Mammary epithelial cell (primary cell): ENCODE measurements at places on chromosomes 3 and 15.

- DNase-seq: no peak
Observed at GRCh38 chr3:66492071-66492470, 8.8 kb downstream of the LRIG1 start.

DNA sequence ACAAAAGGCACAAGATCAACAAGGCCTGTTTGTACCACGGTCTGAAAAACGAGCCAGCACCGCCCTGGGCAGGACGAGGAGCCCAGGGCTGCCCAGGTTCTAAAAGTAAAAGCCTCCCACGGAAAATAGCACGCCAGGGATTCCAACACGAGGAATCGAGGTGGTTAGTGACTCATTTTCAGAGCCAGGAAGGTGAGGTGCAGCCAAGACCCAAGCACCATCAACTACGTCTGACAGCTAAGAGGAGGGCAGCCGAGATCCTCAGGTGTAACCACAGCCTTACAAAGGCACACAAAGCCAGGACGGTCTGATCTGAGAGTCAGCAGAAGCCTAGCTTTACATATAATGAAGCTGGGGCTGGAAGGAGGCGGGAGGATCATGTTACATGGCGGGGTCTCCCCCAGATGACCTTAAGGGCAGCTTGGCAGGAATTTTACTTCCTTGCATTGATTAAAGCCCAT lies 52.5 kb downstream of the ATP10A start:
- DNase-seq: no peak

GRCh38 chr3:42900226-42901072 lies 5.5 kb upstream of the ZNF662 start:
- peak; percentile 42 for DNase-seq

DNA sequence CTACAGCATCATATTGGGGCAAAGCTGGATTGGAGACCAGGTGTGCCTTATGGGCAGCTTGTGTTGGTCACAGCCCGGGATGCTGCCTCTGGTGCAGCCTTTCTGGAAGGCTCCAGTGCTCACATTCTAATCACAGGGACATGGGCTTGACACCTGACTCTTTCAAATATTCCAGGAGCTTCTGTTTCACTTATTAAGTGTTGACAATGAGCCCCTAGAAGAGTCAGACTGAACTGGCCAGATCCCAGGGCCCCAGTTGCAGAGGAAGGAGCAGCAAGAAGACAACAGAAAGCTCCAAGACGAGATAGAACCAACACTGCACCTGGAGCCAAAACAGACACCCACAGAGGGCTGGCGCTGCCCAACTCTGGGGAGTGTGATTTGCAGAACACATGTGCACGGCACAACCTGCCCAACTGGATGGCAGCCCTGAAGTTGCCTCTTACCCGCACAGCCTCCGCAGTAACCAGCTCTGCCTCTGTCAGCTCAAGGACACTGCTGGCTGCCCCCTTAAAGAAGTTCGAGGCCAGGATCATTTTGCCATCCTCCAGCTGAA lies 30.3 kb downstream of the ALDH1L1 start:
- DNase-seq: no peak

GRCh38 chr15:47486040-47486439 lies 231.3 kb upstream of the SEMA6D start:
- DNase-seq: no peak

DNA sequence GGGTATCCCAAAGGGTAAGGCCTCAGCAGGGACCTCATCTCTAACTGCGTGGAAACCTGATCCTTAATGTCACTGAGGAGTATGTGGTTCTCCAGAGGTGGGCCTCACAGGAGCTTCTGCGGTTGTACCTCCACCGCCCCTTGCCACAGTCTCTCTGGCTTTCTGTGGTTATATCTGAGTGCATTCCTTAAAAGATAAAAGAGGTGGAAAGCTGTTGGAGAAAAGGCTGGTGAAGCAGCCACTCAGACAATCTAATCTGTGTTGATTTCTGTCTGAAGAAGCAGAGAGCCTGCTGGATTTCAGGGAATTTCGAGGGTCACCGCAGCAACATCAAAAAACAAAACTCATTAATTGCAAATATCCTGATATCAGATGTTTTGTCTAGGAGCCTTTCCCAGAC lies 51.4 kb downstream of the SEMA6D start:
- no peak for DNase-seq

DNA sequence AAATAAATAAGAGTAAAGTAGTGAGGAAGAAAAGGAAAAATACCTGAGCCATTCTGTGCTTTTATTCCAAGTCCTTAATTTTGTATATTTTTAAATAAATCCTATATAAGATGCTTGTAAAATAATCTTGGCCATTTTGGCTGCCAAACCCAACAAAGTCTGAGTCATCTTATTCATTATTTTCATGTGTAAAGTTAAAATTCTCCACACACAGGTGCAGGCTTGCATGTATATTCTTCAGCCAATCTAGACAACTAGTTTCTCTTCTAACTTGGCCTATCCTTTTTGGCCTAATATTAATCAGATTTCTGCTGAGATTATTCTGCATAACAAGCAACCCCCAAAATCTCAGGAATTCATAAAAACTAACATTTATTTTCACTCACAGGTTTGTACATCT lies 189.8 kb upstream of the ATP11B start:
- no peak for DNase-seq

GRCh38 chr3:8954938-8955763 lies 8.1 kb downstream of the RAD18 start:
- peak; percentile 43 for DNase-seq

DNA sequence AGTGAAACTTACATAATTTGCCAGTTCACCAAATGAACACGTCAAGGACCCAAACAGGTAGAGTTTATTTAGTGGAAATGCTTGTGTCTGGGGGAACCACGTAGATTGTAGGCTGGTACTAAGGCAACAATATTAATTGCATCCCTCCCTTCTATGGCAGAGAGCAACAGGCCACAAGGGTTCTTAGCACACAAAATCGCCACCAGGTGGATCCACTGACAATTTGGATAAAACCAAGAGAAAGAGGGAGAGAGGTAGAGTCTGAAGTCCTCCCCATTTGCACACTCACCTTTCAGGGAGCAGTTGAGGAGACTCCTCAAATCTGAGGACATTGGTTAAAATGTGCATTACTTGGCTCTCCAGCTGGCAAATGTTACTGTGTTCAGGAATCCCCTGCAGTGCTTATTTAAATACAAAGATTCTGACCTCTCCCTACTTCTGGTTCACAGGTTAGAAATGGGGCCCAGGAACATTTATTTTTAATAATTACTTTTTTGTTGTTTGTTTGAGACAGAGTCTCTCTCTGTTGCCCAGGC lies 181.0 kb upstream of the FEZF2 start:
- no peak for DNase-seq

DNA sequence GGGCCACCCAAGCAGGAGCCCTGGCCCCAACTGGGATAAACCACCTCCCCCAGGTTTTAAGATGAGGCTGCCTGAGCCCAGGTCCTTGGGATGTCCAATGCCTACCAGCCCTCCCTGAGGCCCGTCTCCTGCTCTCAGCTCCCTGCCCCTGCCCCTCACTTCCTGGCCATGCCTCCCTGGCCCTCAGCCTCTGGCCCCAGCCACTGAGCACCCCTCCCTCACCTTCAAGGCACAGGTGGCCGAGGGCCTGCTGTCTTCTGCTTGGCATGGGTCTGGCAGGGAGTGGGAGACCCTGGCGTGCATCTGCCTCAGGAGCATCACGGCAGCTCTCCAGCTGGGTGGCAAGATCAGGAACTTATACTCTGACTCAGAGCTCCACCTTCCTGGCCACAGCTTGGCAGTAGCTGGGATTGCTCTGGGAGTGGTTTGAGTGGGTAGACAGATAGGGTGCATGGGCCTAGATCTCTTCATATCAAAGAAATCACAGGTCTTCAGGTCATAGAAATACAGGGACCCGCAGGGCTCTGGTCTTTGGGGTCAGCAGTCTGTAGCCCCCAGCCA lies at the start of gene PLA2G4E:
PLA2G4E (minus strand) TSS at position 330 of the 561 bp plus-strand sequence; CDS start at position 318, 12 bp downstream.
- peak; percentile 47 for DNase-seq

DNA sequence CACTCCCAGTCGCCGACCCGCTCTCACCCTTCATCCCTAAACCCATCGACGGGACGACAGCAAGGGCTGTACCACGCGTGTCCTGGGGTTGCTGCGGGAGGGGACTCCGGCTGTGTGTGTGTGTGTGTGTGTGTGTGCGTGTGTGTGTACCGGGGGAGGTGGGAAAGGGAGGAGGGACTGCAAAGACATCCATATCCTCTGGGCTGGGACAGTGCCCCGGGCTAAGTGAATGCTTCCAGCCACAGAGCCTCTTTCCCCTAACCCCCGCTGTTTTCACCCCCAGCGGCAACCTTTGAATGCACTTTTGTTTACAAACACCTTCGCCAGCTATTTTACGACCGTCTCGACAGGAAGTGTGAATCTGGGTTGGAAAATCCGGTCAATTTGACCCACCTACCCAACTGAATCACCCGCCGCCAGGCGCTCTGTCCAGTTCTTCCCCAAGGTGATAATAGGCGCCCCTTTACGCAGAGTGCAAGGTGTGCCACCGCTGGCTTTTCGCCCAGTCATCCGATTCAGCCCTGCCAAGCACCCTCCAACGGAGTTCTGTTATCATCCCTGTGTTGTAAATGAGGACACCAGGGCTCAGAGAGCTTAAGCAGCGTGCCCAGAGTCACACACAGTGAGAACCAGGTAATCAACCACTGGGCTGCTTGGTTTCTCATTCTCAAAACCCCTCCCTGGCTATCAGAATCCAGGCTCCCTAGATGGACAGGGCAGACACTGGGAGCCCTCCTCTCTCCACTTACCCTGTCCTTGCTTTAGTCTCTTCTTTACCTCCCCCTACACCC lies 739 bp upstream of the AMOTL2 start:
- DNase-seq: peak; percentile 74

- DNase-seq: no peak
Observed at GRCh38 chr3:103532986-103533385, 1098.2 kb downstream of the ZPLD1 start.

DNA sequence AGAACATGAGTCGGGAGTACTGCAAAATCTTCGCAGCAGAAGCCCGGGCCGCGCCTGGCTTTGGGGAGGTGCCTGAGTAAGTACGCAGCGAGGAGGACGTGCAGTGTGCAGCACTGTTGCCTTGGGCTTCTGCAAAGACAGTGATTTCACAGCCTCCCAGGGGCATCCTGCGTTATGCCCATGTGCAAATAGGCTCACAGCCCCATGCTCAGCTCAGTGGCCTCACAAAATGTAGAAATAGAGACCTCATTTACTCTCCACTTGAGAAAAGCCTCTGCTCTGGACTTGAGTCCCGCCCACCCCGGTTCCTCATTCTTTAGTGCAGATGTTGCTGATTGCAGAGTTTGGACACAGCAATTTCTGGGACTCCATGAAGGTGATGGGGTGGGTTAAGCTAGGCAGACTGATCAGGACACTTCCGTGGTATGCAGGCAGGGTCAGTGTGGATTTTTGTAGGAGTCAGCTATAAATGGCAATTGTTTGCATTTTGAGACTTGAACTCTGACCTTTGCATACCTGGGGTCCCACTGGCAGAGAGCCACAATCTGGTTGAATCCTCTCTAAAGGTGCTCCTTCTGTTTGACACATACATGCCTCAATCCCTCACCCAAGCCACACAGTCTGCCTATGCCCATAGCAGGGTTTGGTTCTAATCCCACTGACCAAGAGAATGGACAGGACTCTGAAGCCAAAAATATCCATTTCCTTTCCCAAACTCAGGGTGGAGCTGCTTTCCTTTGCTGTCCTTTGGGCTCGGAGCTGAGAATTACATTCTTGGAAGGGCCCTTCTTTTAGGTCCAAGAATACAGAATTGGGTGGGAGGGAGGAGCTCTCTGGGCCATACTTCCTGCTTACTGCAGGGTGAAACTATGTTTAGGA lies 20.7 kb upstream of the SLC28A1 start:
- DNase-seq: no peak

DNA sequence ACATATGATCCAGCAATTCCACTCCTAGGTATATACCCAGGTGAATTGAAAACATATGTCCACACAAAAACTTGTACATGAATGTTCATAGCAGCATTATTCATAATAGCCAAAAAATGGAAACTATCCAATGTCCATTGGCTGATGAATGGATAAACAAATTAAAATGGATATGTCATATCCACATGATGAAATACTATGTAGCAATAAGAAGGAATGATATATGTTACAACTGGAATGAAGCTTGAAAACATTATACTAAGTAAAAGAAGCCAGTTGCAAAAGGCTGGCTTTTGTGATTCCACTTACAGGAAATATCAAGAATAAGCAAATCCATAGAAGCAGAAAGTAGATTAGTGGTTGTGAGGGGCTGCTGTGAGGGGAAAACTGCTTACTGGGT lies 33.7 kb downstream of the BNC1 start:
- DNase-seq: peak; percentile 30

DNA sequence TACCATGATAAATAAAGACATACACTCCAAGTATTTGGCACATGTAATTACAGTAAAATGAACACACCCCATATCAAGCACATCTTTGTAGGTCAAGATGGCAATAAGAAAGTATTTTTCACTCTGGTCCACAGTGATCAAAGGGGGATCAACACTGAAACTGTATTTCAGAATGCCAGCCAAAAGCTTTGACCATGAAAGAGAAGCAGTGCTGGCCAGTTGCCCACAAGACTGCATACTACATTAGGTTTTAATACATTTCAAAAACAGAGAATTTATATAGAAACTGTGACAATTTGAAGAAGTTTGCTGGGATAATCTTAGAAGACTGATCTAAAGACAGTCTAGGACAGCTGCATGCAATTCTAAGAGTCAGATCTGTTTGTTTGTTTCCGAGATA lies 1035.3 kb downstream of the FHIT start:
- DNase-seq: no peak

- DNase-seq: no peak
Observed at GRCh38 chr3:32381922-32382321, 9.7 kb upstream of the CMTM7 start.

- no peak for DNase-seq
Observed at GRCh38 chr3:73433079-73433478, 191.7 kb downstream of the PDZRN3 start.

- no peak for DNase-seq
Observed at GRCh38 chr3:126997455-126998038, 14.6 kb downstream of the PLXNA1 start.

- peak; percentile 64 for DNase-seq
Observed at GRCh38 chr3:23549148-23549910, 256.4 kb upstream of the UBE2E1 start.

DNA sequence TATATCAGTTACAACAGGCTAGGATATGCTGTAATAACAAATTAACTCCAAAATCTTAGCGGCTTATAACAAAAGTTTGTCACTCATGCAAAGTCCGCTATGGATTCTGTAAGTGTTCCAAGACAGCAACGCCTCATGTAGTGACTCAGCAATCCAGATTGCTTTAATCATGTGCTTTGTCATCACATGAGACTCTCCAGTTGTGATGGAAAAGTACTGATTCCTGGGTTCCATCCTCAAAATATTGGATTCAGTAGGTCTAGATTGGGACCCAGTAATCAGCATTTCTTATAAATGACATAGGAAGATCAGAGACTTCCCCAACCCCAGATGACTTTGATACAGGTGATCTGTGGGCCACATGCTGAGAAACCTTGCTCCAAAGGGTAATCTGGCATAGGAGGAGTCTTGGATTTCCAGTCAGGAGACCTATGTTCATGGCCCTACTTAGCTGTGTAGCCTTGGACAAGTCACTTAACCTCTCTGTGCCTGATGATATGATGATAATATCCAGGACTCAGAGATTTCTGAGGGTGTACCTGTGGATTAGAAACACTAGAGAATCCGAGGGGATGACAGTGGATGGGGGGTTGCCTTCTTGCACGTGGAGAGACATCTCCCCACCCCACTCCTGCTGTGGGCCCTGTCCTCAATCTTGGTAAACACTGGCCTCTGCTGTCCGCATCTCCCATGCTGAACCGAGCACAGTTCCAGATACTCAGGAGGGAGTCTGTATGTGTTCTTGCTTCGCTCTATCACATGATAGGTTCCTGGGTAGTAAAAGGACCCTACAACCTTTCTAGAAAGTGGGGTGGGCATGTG lies 65.5 kb downstream of the CORO2B start:
- peak; percentile 62 for DNase-seq
